ENCODE measurements at places on chromosomes 3 and 15.

DNA sequence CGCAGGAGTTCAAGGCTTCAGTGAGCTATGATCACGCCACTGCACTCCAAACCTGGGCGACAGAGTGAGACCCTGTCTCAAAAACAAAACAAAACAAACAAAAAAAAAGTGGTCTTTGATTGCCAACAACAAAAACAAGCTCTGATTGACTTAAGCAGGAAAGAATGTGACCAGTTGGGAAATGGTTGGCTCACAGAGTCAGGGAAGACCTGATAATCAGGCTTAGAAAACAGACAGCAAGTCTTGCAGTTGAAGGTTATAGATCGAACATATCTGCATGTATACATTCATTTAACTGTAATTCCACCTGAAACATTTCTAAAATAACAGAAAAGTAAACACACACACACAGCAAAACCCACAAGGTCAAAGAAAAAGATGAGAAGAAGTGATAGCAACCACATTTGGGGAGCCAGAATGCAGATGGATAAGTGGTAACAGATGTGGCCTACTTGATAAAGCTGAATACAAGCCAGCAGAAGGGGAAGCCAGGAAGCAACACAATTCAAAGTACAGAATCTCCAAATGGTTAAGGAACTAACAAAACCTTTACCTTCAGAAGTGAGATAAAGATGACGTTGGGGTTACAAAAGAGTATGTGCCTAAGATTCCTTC is 699.9 kb upstream of the ZNF385D start:
- DNase-seq: no peak

DNA sequence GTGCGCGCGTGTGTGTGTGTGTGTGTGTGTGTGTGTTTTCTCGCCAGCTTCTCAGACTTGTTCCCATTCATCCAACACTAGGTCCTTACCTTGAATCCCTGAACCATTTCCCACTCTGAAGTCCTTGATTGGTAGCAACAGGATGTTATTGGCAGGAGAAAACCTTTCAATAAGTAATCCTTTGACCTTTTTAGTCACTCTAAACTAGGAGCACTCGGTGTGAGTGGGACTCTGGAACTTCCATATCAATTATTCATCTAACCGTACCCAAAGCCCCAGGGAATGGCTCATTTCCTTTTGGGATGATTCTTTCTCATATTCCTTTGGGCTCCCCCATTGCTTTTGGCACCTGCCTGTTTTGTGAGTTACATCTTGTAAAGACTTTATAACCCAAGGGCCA is 140.2 kb upstream of the SPRED1 start:
- DNase-seq: no peak

GRCh38 chr15:74451322-74451721 is 9.6 kb downstream of the UBL7 start:
- no peak for DNase-seq

DNA sequence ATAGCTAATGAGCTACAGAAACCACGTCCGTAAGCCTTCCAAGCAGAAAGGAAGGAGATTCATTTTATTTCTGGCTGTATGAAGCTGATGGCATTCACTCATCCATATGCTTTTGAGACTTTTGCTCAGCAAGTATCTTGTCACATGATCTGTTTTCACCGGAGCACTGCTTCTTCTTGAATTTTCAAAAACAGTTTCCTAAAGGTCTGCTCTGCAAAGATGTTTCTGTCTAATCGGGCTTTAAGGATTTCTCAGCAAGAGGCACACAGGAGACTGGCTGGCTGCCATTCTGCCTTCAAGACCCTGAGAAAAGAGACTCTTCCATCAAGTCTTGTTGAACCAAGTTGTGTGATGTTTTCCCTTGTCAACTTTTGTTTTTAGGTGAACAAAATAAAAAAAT is 289.6 kb upstream of the LYSMD4 start:
- no peak for DNase-seq

DNA sequence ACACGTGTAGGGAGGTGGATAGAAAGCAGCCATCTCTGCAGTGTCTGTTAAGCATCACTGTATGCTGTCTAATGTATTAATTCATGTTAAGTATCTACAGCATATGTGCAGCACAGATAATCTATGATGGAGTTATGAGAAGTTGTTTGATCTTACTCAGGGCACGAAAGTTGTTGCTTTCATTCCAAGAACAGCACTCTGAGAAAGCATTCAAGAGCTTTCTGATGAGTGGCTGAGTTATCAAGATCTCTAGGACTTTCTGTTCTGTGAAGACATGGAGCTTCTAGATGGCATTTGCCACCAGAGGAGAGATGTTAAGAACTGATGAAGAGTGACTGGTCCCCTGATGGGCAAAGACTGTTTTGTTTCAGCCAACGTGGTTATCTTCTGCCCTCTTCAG is 22.6 kb upstream of the TPRG1 start:
- no peak for DNase-seq

DNA sequence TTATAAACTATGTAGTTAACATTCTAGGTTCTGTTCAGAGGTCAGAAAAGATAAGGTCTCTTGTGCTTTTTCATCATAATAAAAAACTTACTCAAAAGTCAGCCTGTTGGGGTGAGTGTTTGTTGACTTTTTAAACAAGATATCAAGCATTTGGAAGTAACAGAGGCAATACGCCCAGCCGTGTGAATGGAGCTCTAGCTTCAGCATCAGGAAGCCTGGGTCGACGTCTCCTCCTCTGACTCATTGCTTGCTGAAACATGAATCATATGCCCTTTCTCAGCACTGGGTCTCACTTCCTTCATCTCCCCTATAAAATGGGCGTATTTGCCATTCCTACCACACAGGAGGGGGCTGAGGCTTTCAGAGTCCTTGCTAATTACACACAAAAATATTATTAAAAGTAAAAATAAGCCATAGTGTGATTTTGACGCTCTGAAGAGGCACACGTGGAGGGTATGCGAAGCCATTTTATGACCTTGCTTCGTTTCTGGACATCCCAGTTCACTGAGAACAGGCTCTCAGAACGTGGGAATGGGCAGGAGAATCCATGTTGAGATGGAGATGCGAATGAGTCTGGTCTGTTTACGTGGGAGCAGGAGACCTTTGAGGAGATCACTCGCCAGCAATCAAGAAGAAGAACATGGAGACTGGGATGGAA is 220.8 kb upstream of the TPRG1 start:
- peak; percentile 94 for DNase-seq

DNA sequence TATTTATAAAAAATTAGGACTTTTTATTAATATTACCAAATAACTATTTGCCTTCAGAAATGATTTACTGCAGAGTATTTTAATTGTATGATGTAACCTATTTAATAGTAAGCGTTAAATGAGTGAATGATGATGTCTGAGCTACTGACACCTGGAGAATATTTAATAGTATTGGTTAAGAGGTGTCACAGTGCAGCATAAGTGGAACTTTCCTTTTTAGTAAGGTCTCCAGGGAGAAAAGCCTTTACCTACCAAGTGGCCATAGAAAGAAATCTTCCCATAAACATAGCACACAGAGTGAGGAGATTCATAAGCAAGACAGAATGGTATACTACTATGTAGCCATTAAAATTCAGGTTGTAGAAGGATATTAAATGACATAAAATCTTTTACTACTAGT is 441.7 kb downstream of the TBL1XR1 start:
- DNase-seq: no peak

DNA sequence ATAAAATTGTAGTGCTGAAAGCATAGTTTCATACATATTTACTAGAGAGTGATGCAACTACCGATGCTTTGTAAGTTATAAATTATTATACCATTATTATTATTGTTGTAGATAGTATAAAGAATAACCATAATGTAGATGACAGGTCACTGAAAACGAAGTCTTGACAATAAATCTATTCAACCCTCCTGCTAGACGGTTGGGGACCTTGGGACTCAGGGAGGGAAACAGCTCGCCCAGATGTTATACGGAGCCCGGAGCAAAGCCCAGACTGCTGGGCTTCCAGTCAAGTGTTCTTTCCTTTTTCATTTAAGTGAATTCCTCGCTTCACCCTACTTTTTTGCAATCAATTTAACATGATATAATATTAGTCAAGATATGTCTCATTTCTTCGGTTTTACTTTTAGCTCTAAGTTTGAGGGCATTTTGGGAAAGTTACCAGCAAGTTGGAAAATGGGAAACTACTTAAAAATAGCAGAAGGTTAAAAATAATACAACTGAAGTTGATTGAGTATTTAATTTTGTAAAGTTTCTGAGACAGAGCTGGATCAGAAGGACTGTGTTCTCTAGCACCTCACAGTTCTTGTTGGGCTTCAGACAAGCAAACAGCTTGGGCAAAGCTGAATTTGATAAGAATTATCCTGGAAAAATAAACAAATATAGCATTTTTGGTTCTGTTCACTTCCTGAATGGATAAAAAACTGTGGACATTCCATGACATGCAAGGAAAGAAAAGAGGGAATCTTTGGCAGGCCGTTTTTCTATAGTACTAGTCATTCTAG is 173.4 kb upstream of the TP63 start:
- DNase-seq: no peak

DNA sequence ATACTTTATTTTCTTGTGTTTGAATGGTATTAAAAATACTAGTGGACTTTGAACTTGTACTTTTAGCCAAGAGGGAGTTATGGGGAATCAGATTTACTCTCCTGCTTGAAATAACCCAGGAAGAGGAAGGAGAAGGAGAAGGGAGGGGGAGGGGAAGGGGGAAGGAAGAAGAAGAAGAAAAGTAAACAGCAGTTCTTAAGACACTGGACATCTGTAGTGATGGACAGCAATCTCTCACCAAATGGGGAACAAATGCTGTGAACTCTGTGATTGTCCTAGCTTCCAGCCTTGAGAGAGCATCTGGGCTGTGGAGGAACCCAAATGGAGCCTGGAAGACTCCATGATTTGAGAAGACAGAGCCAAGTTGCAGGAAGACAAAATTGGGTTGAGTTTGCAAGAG is 52.0 kb downstream of the VPS8 start:
- no peak for DNase-seq

GRCh38 chr3:146334151-146334550 is 83.2 kb upstream of the PLSCR4 start:
- DNase-seq: no peak

DNA sequence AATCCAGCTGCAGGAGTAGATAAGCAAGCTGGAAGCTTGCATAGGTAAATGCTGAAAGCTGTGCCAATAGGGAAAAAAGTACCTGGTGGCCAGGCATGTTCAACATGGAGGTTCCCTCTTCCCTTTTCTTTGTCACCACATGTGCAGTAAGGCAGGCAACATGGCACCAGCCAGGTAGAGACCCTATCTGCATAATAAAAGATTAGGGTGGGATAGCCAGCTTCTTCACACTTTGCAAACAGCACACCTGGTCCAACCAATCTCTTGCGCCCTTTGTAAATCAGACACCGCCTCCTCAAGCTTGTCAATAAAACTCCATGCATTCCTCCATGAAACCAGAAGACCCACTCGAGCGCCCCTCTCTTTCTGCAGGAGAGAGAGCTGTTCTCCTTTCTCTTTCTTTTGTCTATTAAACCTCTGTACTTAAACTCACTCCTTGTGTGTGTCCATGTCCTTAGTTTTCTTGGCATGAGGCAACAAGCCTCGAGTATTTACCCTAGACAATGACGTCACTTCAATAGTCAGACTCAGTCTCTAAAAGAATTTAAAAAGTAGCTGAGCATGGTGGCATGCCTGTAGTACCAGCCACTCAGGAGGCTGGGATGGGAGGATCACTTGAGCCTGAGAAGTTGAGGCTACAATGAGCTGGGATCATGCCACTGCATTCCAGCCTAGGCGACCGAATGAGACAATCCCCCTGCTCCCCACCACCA is 256.3 kb downstream of the SCAPER start:
- DNase-seq: no peak

Data from NCI-H226 (cell line).